ENCODE measurements at places on chromosomes 12 and 14. TPM values are rescaled to one million over a fixed set of nuclear protein-coding genes. Genes with fewer than 3 reads are reported as not detected.

KRT75 gene
- not detected for total RNA-seq

RAD51AP1 gene
- 35.7 TPM for total RNA-seq

DNA sequence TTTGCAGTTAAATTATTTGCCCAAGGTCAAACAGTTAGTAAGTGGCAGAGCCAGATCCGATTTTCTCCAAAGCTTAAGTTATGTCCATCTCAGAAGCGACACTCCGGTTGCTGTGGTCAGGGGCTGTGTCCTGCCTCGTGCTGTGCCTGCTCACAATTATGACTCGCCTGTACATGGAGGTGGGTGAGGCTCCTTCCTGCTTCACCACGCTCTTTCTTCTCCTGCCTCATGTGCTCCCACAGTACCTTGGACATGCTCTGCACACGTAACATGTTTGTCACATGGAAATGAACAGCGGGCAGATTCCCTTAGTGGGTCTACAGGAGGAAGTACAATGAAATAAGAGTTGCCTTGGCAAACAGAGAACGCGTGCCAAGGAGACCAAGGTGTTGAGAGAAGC, 62.2 kb upstream of the CCND2 start:
- H3K27me3 ChIP-seq: peaks cover 3% of the 10 kb centered on the region
- peaks cover 20% of the 10 kb centered on the region for H3K4me1 ChIP-seq
- no peak overlapping the region for H3K27ac ChIP-seq
- no peak for DNase-seq
- no peaks in the 10 kb centered on the region for H3K36me3 ChIP-seq

DNA sequence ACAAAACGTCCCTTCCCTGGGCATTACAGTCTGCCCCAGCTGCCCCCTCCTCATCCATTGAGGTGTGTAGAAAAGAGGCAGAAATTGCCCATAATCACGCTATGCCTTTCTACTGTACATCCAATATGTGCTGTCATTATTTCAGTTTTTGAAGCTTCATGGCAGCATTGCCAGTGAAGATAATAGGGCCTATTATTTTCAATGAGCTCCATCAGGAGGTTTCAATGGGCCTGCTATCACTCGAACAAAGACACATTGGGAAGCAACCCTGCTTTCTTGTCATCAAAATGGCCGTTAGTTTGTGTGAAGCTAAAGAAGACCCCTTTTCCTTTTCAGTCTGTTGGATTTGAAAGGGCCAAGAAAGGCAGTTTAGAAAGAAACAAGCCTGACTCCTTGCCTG, 653.8 kb downstream of the NOVA1 start:
- no peaks in the 10 kb centered on the region for H3K27me3 ChIP-seq
- H3K4me1 ChIP-seq: no peaks in the 10 kb centered on the region
- no peak for DNase-seq
- H3K4me3 ChIP-seq: no peak overlapping the region
- H3K27ac ChIP-seq: no peak overlapping the region
- no peaks in the 10 kb centered on the region for H3K36me3 ChIP-seq

DNA sequence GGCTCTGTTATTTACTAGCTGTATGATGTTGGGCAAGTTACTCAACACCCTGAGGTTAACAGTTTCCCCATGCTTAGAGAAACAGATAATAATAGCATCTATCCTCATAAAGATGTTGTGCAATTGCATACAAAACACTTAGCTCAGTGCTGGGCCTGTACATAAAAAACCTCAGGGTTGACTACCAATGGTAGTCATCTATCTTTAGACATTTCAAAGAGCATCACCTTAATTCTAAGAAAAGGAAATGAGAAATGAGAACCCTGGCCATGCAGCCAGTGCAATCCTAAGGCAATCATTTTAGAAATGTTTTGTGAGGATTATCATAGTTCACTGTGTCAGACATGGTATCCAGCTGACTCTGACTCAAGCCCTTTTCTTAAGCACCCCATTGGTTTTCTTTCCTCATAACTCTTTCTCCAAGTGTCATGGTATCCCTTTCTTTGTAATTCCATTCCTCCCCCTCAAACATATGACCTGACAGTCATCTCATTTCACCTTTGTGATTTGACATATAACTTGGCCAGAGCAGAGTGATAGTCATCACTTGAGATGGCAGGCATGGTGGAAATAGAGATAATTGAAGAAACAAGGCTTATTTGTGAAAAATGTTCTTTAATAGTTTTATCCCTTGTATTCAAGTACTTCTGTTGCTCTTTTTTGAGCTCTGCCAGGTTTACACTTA, 29.5 kb upstream of the OSBPL8 start:
- H3K36me3 ChIP-seq: peaks cover 2% of the 10 kb centered on the region
- H3K27ac ChIP-seq: peak overlapping the region; percentile 79
- DNase-seq: peak; percentile 50
- H3K27me3 ChIP-seq: no peaks in the 10 kb centered on the region
- peaks cover 21% of the 10 kb centered on the region for H3K4me1 ChIP-seq

- DNase-seq: no peak
- H3K27me3 ChIP-seq: no peaks in the 10 kb centered on the region
- H3K36me3 ChIP-seq: peaks cover 35% of the 10 kb centered on the region
- H3K27ac ChIP-seq: peak overlapping the region; percentile 70
- H3K4me1 ChIP-seq: peaks cover 68% of the 10 kb centered on the region
These were observed 7.5 kb downstream of the PSMA6 start for GRCh38 chr14:35299708-35300107.

- H3K4me3 ChIP-seq: no peak overlapping the region
- H3K27me3 ChIP-seq: peaks cover 2% of the 10 kb centered on the region
- no peaks in the 10 kb centered on the region for H3K36me3 ChIP-seq
- no peak for DNase-seq
- H3K27ac ChIP-seq: no peak overlapping the region
These were observed 228.6 kb downstream of the DACT1 start for GRCh38 chr14:58866391-58866790.

DNA sequence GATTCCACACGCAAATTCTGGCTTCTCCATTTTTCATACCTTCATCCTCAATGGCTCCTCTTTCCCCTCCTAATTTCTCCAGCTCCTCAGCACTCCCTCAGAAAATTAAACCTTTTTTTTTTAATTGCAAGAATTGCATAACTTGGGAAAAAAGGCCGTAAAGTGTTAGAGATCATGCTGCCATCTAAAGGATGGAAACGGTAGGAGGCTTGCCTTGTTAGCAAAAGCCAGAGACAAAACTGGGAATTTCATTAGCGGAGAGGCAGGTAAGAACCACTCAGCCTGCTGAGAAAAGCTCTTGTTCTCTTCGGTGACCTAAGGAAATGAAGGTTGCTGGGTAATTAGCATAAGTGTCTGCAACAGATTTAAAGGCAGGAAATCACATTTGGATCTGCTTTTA, 204.3 kb downstream of the AEBP2 start:
- no peak overlapping the region for H3K27ac ChIP-seq
- no peaks in the 10 kb centered on the region for H3K27me3 ChIP-seq

GRCh38 chr12:123763093-123763492, 992 bp downstream of the DNAH10 start:
- no peak for DNase-seq
- no peak overlapping the region for H3K27ac ChIP-seq
- peaks cover 5% of the 10 kb centered on the region for H3K36me3 ChIP-seq

- peak overlapping the region; percentile 97 for H3K4me3 ChIP-seq
- DNase-seq: no peak
- peaks cover 16% of the 10 kb centered on the region for H3K36me3 ChIP-seq
- H3K27ac ChIP-seq: peak overlapping the region; percentile 96
- H3K4me1 ChIP-seq: peaks cover 38% of the 10 kb centered on the region
These were observed 629 bp downstream of the RAD51AP1 start for GRCh38 chr12:4539167-4539870.

GRCh38 chr14:39050389-39050788, 52.6 kb downstream of the SEC23A start:
- no peak for DNase-seq
- H3K27ac ChIP-seq: no peak overlapping the region
- peaks cover 77% of the 10 kb centered on the region for H3K36me3 ChIP-seq
- H3K4me3 ChIP-seq: no peak overlapping the region
- H3K4me1 ChIP-seq: peaks cover 5% of the 10 kb centered on the region

DNA sequence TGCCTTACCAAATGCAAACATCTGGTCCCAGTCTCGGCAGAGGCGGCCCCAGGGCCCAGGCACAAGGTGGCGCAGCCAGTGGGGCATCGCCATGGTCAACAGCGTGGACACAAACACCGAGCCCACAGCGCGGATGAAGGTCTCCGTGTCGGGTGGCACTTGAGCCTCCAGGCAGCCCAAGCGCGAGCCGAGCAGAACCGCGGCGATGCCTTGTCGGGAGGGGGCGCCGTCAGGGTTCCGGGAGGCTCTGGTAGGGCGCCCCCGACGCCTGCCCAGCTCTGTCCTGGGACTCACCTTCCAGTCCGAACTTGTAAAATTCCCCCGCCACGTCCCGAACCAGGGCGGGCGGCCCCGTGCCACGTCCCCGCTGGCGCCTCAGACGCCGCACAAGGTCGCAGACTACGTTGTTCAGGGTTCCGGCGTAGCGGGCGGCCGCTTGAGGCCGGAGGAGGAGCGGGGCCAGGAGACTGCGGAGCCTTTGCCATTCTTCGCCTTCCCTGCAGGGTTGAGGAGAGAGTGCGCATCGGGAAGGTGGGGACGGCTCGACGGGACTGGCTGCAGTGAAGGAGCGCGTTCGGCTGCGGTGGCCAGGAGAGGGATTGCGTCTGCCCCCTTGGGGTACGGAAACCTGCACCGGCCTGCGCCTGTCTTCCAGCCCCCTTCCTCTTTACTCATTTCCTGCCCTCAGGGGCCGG, 1.7 kb downstream of the CYP27B1 start:
- DNase-seq: peak; percentile 72
- H3K27me3 ChIP-seq: peaks cover 15% of the 10 kb centered on the region
- H3K36me3 ChIP-seq: peaks cover 16% of the 10 kb centered on the region
- peak overlapping the region; percentile 69 for H3K27ac ChIP-seq
